NCI-H2029 (cell line): ENCODE measurements at places on chromosomes 2 and 18.

DNA sequence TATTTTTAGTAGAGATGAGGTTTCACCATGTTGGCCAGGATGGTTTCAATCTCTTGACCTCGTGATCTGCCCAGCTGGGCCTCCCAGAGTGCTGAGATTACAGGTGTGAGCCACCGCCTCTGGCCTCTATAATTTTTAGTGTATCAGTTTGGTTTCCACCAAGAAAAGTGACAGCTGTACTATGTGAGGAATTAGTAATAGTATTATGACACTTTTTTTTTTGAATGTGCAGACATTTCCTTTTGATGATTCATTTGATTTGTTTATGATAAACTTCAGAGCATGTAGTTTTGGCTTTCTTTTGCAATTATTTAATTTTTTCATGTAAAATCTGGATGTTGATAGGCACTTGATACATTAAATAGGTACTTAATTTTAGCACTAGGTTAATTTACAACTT, 61.5 kb downstream of the PTPN4 start:
- DNase-seq = no peak

DNA sequence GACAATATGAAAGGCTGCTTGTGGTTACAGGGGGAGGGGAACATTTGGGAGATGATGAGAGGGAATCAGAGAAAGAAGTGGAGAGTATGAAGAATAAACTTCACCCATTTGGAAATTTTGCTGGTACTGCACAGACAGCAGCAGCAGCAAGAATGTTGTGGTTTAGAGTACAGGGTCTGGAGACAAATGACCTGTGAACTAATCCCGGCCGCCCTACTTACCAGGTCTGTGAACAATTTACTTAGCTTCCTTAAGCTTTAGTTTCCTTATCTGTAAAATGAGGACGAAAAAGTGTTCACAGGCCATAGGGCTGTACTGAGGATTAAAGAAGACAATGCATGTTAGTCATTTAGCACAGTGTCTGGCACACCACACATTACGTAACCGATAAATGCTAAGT, 685.4 kb upstream of the CELF4 start:
- DNase-seq = no peak

DNA sequence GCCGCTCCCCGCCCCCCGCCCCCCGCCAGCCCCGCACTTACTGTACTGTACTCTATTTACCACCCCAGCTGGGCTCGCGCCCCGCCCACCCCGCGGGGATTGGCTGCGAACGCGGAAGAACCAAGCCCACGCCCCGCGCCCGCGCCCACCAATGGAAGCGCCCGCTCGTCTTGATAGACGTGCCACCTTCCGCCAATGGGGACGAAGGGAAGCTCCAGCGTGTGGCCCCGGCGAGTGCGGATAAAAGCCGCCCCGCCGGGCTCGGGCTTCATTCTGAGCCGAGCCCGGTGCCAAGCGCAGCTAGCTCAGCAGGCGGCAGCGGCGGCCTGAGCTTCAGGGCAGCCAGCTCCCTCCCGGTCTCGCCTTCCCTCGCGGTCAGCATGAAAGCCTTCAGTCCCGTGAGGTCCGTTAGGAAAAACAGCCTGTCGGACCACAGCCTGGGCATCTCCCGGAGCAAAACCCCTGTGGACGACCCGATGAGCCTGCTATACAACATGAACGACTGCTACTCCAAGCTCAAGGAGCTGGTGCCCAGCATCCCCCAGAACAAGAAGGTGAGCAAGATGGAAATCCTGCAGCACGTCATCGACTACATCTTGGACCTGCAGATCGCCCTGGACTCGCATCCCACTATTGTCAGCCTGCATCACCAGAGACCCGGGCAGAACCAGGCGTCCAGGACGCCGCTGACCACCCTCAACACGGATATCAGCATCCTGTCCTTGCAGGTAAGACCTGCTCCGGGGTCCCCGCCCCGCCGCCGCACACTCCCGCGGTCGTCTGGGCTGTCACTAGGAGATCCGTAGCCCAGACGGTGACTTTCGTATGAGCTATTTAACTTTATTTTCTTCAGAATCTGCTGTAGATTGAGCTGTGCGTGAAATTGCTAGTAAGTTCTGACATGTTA, at the start of gene ID2:
TSS of gene ID2 (plus strand) at position 271 of the 907 bp plus-strand sequence. CDS start at position 381, 110 bp downstream.
- peak; percentile 98 for DNase-seq

GRCh38 chr2:58972737-58973136, 731.6 kb upstream of the FANCL start:
- no peak for DNase-seq

DNA sequence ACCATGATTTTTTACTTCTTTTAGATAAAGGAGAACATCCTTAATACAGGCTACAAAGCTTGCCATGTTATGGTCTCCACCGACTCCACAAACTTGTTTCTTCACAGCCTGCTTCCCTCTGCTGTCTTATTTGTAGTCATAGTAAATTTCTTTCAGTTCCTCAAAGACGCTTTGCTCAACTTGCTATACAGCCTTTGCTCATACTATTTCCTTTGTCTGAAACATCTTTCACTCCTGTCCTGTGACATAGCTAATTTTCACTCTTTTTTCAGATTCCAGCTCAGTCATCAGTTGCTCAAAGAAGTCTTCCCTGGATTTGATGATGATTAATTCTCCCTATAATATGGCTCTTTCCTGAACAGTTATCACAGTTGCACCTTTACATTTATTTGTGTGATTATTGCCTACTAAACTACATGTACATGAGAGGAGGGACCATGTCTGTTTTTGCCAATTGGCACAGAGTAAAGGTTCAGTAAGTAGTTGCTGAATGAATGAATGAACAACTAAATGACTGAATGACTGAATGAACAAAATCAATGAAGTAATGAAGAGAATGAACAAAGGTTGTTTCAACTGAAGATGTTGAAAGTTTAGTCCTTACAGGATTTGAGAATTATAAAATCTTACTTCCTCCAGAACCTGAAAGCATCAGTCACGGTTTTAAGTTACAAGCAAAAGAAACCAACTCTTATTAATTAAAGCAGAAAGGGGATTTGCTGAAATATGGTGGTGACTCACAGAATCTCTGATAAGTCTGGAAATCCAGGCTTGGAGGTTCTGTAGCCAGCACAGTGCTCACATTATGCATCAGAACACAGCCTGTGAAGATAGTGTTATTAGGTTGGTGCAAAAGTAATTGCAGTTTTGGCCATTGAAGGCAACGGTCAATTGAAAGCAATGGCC, 186.4 kb upstream of the FAM98A start:
- DNase-seq = no peak

DNA sequence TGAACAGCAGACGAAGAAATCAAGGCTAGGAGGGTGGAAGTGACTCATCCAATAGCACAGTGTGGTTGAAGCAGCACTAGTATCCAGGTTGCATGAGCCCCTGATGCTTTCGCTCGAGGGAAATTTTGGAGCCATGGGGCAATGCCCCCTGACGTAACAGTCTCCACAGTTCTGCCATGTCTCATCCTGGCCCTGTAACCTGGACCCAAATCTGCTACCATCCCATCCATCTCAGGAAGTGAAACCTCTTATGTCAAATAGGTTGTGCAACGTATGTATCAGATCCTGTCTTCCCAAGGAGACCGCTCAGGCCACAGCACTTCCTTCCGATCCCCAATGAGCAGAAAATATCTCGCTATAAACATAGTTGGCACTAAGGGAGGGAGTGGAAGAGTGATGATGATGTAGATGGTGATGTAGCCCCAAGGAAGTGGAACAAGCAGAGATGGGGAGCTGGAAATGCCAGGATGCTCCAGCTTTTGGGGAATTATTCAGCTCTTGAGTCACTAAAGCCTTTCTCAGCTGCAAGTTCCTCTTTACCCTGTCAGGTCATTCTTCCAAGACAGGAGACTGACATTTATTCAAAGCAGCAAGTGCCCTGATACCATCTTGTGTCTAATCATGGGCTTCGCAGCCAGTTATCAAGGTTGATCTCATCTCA, 3.0 kb upstream of the IL1B start:
- DNase-seq = no peak

DNA sequence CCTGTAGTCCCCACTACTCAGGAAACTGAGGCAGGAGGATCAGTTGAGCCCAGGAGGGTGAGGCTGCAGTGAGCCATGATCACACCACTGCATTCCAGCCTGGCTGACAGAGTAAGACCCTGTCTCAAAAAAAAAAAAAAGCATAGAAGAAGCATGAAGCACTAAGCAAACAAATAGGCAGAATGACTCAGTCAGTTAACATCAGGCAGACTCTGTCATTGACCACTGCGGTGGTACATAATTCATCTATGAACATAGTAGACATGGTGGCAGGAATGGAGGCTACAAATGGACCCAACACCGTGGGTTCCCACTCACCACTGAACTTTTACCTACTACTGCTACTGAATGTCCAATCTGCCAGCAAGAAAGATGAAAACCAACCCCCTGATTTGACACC, 7.6 kb upstream of the ASXL2 start:
- DNase-seq = no peak

DNA sequence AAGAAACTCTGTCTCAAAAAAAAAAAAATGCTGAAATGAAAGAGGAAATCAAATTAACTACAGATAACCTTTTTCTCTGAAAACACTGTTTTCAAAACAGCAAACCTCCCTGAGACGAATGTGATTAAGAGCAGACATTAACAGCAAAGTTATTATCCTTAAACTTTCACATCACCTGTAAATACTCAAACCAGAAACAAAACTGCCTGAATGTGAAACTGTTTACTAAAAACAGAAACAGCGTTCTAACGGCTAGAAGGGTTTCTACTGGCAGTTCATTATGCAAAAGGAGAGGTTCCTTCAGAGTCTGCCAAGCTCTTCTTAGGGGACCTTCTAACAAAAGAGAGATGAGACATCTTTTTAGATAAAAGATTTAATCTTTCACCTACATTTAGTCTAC, 45.9 kb downstream of the PNO1 start:
- no peak for DNase-seq

DNA sequence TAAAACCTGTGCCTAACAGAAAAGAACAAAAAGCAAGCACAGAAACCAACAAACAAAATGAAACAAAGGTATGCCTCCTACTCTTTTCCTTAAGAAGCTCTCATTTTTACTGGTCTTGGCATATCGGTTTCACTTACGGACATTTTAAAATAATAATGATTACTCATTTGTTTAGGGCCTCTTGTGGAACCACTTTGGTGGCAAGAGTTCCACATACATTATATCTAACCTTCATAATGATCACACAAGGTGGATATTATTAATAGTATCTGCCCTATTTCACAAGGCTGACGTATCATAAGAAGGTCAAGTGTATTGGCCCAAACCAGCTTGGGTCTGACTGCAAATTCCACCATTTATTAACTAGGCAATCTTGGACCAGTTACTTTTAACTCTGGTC, 304.7 kb downstream of the TCF4 start:
- DNase-seq = no peak

DNA sequence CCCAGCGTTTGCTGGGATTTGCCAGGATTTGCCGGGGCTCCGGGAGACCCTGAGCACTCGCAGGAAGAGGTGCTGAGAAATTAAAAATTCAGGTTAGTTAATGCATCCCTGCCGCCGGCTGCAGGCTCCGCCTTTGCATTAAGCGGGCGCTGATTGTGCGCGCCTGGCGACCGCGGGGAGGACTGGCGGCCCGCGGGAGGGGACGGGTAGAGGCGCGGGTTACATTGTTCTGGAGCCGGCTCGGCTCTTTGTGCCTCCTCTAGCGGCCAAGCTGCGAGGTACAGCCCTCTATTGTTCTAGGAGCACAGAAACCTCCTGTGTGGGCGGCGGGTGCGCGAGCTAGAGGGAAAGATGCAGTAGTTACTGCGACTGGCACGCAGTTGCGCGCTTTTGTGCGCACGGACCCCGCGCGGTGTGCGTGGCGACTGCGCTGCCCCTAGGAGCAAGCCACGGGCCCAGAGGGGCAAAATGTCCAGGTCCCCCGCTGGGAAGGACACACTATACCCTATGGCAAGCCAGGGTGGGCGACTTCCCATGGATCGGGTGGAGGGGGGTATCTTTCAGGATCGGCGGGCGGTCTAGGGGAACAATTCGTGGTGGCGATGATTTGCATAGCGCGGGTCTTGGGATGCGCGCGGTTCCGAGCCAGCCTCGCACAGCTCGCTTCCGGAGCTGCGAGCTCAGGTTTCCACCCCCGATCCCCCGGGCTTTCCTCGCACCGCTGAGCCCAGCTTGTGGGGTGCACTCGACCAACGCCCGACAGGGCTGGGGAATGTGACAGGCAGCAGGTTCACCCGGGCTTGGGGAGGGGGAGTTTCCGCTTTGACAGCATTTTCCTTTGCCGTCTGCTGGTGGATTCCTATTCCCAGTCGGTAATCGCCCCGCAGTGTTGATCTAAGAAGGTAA, 2.8 kb downstream of the ONECUT2 start:
- DNase-seq = peak; percentile 65

DNA sequence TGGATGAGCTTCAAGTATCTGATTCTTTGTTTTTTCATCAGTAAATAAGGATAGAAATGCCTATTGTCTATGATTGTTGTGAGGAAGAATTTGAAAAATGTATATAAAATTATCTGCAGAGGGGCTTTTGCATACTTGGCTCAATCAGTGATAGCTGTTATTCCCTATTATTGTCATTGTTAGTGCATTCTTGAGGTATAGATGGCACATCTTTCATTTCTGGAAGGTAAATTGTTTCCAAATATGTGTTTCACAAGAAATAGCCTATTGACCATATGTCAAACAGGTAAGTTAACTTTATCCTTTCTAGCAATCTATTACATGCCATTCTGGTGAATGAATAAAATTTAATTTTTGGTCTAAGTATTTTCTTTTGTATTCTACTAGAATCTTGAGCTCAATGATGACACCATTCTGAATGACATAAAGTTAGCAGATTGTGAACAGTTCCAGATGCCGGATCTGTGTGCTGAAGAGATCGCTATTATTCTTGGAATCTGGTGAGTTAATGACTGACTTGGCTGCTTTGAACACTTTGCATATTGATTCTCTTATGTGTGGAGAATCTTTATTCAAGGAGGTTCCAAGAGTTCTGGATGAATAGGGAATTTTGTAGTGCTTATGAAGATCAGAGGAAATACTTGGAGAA, 44.2 kb downstream of the TTC27 start:
- DNase-seq = no peak

- DNase-seq = no peak
These were observed 2.0 kb downstream of the SRSF7 start for GRCh38 chr2:38748943-38749804.

- DNase-seq = no peak
These were observed 31.6 kb upstream of the TWIST2 start for GRCh38 chr2:238816291-238816690.

DNA sequence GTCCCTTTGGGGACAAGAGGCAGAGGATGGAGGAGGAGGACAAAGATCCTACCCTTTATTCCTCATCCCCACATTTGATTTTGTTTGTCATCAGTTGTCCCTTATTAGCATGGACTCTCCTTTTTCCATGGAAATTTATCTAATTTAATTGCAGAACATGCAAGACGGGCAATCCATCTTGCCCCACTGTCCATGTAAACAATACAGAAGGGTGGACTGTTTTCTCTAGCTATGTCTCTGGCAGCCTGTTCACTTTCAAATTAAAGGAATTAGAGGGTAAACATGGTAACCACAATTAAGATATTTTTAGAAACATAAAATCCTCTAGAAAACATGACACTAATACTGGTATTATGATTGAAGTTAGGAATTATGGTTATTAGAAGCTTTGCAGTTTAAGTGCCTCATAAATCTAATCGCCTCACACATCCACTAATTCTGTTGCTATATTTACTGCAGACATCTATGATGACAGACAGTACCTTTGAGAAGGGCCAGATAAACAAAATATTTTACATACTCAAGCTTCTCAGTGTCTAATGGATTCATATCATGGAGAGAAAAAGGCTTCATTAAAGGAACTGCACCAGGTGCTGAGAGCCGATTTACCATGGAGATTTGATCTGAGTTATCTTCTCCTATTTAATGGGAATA, 215.5 kb downstream of the LNPK start:
- DNase-seq = no peak
